Astrocyte (in vitro differentiated cells and primary cell): ENCODE measurements at places on chromosomes 6 and 20. TPM values are rescaled to one million over a fixed set of nuclear protein-coding genes. Genes with fewer than 3 reads are reported as not detected.
A peak's percentile ranks its signal among the peaks of the same experiment; 100 is the strongest.

DNA sequence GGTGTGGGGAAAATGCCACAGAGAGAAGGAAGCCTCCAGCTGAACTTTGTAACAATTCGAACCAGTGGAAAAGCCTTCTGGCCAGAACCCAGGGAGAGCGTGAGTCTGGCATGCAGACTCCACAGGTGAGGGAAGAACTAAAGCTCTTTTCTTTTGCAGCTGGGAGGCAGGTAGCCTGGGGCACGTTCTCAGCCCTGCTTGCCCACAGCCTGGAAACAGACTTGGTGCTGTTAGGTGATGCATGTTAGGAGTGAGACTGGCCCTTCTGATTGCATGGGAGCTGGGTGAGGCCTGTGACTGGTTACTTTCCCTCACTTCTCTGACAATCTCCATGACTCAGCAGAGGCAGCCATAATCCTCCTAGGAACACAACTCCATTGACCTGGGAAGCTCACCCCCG is 34.2 kb downstream of the PROKR2 start:
- H3K36me3 ChIP-seq = no peaks in the 10 kb centered on the region
- no peak overlapping the region for H3K27ac ChIP-seq

- no peak overlapping the region for H3K27ac ChIP-seq
- H3K27me3 ChIP-seq = peaks cover 17% of the 10 kb centered on the region
- H3K36me3 ChIP-seq = no peaks in the 10 kb centered on the region
Measured at GRCh38 chr20:58719258-58719657, 26.7 kb downstream of the NPEPL1 start.

DNA sequence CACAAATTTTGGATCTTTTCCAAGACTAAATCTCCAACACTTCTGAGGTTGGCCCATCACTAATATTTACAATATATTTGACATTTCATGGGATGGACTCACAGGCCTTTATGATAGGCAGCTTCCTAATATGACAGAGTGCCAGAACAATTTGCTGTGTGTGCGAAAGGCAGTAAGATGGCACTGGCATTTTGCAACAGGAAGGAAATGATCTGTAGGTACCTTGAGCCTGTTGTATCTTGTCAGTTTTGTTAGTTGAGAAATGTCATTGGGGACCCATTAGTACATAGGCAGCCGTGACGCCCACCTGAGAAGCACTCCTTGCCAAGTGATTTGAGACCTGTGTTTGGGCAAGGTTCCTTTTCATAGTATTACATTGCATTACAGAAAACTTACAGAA is 153.4 kb upstream of the HEY2 start:
- H3K27ac ChIP-seq = no peak overlapping the region
- H3K27me3 ChIP-seq = no peaks in the 10 kb centered on the region
- no peak overlapping the region for H3K4me3 ChIP-seq
- H3K4me1 ChIP-seq = no peaks in the 10 kb centered on the region
- H3K36me3 ChIP-seq = no peaks in the 10 kb centered on the region
- no peak for DNase-seq

DNA sequence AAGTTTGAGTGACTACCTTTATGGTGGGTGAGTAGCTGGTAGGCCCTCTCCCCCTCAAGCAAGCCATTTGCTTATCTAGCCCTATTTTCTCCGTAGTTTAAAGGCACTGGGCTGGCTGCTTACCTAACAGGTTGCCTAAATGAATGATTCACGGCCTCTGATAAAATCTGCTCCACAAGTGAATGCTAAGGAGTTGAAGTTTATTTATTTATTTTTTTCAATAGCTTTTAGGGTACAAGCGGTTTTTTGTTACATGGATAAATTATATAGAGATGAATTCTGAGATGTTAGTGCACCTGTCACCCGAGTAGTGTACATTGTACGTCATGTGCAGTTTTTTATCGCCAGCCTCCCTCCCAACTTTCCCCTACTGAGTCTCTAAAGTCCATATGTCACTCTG is 8.3 kb upstream of the CDH26 start:
- no peaks in the 10 kb centered on the region for H3K36me3 ChIP-seq
- H3K4me3 ChIP-seq = no peak overlapping the region

- no peak overlapping the region for H3K4me3 ChIP-seq
- H3K4me1 ChIP-seq = no peaks in the 10 kb centered on the region
- H3K27ac ChIP-seq = no peak overlapping the region
- no peaks in the 10 kb centered on the region for H3K27me3 ChIP-seq
- peak; percentile 26 for DNase-seq
Measured at GRCh38 chr6:157747370-157747769, 75.7 kb upstream of the SNX9 start.

GRCh38 chr6:169968541-169969270 is 217.3 kb downstream of the ERMARD start:
- no peak for DNase-seq
- H3K27me3 ChIP-seq = no peaks in the 10 kb centered on the region
- no peaks in the 10 kb centered on the region for H3K4me1 ChIP-seq
- no peak overlapping the region for H3K27ac ChIP-seq
- H3K4me3 ChIP-seq = no peak overlapping the region

- H3K27me3 ChIP-seq = no peaks in the 10 kb centered on the region
- no peaks in the 10 kb centered on the region for H3K36me3 ChIP-seq
- H3K4me1 ChIP-seq = no peaks in the 10 kb centered on the region
- no peak overlapping the region for H3K27ac ChIP-seq
- no peak for DNase-seq
- H3K4me3 ChIP-seq = no peak overlapping the region
Measured at GRCh38 chr6:38445925-38446324, 193.8 kb downstream of the BTBD9 start.

GRCh38 chr20:38141204-38141888 is 23.7 kb downstream of the TGM2 start:
- DNase-seq = peak; percentile 22
- peaks cover 26% of the 10 kb centered on the region for H3K4me1 ChIP-seq
- H3K4me3 ChIP-seq = no peak overlapping the region
- no peaks in the 10 kb centered on the region for H3K27me3 ChIP-seq

DNA sequence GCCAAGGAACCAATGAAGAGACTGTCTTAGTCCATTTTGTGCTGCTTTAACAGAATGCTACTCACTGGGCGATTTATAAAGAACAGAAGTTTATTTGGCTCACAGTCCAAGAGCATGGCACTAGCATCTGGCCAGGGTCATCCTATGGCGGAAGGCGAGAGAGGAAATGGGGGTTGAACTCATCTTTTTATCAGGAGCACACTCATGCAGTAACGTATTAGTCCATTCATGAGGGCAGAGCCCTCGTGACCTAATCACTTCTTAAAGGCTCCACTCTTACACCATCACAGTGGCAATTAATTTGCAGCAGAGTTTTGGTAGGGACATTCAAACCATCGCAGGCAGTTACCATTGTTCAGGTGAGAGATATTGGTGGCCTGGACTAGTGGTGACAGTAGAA is 8.5 kb downstream of the ARFGEF2 start:
- H3K27ac ChIP-seq = no peak overlapping the region
- no peaks in the 10 kb centered on the region for H3K27me3 ChIP-seq
- H3K36me3 ChIP-seq = no peaks in the 10 kb centered on the region
- H3K4me1 ChIP-seq = peaks cover 31% of the 10 kb centered on the region

Gene FABP7
- total RNA-seq = 0.43 and 1.1 TPM in 2 replicates

Gene PET117
- total RNA-seq = 8.6 and 10.7 TPM in 2 replicates

Gene MACROD2
- total RNA-seq = 2.4 and 2.8 TPM in 2 replicates

Gene LTB
- 0.26 and 0.52 TPM in 2 replicates for total RNA-seq

Gene TP53INP2
- 19.6 and 22.7 TPM in 2 replicates for total RNA-seq

Gene ENPP4
- total RNA-seq = 5.0 and 5.7 TPM in 2 replicates

Gene TUBB2B
- 124 and 144 TPM in 2 replicates for total RNA-seq

Gene TP53TG5
- not detected in 2 replicates for total RNA-seq

Gene PLA2G7
- 0.43 and 0.48 TPM in 2 replicates for total RNA-seq
